ENCODE measurements at places on chromosomes 1 and 21.

- DNase-seq, result no peak
Measured at GRCh38 chr1:222373216-222373615, 174.7 kb downstream of the HHIPL2 start.

GRCh38 chr1:37475380-37476086 is 1.2 kb downstream of the ZC3H12A start:
- DNase-seq, result peak; percentile 29

DNA sequence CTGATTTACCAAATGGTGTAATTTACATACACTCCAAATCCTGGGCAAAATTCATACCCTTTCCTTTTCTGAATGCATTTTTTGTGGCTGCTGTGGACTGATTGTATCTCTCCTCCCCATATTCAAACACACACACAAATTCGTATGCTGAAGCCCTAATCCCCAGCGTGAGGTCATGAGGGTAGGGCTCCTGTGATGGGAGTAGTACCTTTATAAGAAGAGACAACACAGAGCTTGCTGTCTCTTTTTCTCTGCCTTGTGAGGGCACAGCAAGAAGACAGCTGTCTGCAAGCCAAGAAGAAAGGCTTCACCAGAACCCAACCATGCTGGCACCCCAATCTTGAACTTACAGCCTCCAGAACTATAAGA is 24.4 kb downstream of the DUSP10 start:
- DNase-seq, result no peak

DNA sequence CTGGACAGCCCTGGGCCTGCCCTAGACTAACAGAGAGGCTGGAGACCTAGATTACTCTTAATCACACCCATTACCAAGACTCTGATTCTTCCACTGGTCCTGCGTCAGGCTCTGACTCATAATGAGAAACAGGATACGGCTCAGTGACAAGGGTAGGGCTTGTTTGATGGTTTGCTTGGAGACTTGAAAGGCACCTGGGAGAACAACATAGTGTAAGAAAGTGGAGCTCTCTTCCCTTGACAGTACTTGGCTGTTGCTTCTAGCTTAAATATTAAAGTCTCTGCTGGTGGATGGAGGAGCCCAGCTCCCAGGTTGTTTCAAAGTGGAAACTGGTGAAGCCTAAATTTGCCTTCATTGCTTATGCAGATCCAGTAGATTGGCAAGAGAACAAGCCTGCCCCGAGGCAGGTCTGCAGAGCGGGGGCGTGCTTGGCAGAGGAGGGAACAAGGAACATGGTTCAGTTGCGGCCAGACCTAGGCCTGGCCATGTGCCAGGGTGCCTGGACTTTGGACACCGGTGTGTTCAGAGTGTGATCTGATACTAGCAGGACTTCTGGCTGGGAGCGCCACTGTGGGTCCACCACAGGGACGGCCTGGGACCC is 480.6 kb downstream of the CAMTA1 start:
- peak; percentile 85 for DNase-seq

DNA sequence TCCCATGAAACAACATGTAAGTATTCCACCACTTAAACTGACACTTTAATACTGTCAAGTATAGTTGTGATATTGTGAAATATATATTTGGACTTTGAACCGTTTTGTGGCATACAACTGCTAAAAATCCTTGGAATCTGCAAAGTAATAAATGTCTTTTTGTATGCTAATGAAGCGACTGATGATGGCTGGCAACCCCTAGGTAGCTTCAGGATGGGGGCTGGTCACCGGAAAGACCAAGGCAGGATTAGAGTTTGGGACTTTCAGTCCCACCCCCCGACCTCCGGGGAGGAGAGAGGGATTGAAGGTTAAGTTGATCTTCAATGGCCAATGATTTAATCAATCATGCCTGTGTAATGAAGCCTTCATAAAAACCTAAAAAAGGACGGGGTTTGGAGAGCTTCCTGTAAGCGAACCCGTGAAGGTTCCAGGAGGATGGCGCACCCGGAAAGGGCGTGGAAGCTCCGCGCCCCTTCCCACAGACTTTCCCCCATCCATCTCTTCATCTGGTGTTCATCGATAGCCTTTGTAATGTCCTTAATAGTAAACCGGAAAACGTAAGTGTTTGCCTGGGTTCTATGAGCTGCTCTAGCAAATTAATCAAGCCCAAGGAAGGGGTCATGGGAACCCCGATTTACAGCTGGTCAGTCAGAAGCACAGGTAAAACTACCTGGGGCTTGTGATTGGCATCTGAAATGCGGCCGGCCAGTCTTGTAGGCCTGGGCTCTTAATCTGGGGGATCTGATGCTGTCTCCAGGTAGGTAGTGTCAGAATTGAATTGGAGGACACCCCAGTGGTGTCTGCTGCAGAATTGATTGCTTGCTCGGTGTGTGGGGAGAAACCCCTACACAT is 1.8 kb upstream of the ZNF281 start:
- no peak for DNase-seq

DNA sequence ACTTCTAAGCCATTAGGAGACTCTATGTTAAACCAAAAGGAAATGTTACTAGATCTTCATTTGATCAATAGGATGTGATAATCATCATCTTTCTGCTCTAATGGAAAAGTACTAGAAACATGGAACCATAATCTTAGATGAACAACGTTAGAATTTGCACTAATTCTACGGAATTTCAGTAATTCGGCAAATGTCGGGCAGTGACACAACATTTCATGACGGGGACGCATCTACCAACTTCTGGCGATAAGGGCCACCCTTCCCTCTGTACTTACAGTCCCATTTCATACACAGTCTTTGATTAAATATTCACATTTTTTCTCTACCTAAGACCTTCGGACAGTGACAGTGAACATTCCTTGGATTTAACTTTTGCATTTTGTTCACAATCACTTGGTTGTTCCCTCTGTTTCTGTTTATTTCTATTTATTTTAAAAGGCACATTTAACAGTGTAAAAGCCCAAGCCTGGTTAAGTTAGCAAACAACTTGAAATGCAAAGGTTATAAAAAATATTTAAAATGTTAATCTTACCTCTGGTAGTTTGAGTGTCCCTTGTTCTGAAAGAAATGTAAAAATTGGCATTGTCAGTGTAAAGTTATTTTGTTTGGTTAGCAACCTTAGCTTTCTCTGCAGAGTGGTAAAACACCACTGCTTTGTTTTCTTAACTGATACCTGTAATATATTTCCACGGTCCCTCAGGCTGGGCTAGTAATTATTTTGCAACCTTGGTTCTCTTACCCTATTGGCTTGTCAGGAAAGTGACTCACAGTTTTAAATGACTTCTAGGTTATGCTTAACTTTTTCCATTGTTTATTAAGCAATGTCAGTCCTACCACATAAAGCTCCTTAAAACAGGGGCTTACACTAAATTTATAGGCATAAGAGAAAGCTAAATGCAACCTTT is 276.9 kb downstream of the VAV3 start:
- DNase-seq, result no peak

GRCh38 chr1:67896826-67897225 is 63.6 kb upstream of the GNG12 start:
- DNase-seq, result no peak

DNA sequence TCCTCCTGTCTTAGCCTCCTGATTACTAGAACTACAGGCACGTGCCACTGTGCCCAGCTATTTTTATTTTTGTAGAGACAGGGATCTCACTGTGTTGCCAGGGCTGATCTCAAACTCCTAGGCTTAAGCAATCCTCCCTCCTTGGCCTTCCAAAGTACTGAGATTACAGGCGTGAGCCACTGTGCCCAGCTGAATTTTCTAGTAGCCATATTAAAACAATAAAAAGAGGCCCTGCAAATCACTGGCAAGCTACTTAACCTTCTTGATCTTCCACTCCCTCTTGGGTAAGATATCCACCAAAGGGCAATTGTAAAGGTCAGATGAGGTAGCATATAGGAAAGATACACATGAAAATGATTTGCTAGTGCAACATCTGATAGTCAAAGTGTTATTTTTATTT is 65.6 kb upstream of the SRSF10 start:
- DNase-seq, result peak; percentile 20

- no peak for DNase-seq
Measured at GRCh38 chr1:202622388-202622787, 87.9 kb downstream of the SYT2 start.

GRCh38 chr1:240768979-240769378 is 157.0 kb upstream of the GREM2 start:
- no peak for DNase-seq

- DNase-seq, result no peak
Measured at GRCh38 chr1:193435781-193436180, 249.4 kb upstream of the B3GALT2 start.

DNA sequence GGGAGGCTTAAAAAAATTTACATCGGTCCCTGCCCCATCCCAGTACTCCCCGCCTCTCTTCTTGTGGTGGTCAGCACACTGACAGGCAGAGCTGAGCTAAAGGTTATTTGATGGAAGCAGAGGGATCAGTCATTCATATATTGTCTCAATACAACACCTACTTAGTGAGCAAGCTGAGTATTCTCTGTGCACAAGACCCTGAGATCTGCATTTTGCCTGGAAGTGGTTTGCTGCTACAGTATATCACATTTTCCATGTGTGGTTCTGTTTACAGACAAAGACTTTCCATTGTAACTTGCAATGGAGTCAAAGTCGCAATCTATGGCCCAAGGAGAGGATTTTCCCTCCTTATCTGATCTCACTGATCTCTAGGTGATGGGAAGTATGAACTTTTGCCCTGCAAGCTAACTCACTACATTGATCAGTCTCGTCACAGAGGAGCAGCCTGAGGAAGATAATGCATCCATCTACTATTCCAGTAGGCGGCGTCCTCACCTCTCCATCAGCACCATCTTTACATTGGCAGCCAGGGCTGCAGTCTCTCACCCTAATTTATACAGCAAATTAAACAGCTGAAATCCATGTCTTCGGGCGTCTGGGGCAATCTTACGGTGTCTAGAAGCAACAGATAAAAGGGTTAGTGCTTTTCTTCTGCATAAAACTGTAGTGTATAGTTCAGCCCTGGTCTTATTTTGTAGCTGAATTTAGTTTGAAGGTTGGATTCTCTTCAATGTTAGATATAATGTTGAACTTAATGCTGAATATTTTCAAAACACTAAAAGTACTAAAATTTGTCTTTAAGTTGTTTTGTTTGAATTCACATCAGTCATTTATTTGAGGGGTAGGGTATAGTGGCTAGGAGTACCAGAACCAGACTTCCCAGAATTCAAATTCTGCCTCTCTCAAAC is 3.2 kb upstream of the TRAF5 start:
- DNase-seq, result peak; percentile 74

DNA sequence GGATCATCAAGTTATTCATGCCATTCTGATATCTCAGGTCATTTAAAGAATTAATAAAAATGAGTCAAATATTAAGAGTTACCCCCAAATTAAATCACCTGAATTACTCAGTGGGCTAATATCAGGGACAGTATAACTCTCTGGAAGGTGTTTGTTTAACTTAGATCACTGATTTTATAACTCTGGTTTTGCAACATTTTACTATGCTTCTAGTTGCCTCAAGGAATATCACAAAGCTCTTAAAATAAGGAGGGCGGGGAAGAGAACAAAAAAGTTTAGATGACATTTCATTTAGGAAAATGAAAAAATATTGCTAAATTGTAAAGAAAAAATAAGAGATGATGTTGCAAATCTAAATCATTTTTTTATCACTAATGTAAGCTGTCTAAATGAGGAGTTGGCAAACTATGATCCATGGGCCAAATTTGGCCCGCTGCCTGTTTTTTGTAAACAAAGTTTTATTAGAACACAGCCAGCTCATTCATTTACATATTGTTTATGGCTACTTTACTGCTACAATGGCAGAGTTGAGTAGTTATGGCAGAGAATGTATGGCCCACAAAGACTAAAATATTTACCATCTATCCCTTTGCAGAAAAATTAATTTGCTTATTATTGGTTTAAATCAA is 31.9 kb upstream of the SLC19A2 start:
- DNase-seq, result no peak

DNA sequence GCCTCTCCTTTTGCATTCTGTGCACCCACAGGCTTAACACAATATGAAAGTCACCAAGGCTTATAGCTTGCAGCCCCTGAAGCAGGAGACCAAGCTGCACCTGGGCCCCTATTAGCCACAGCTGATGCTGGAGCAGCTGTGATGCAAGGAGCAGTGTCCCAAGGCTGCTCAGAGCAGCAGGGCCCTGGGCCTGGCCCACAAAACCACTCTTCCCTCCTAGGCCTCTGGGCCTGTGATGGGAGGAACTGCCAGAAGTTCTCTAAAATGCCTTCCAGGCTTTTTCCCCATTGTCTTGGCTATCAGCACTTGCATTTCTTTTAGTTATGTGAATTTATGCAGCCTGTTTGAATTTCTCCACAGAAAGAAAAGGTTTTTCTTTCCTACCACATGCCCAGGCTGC is 89.5 kb upstream of the KCTD3 start:
- no peak for DNase-seq

GRCh38 chr1:75470448-75470847 is 140.5 kb downstream of the SLC44A5 start:
- no peak for DNase-seq

- DNase-seq, result peak; percentile 36
Measured at GRCh38 chr1:231020139-231020601, 19.9 kb downstream of the FAM89A start.

DNA sequence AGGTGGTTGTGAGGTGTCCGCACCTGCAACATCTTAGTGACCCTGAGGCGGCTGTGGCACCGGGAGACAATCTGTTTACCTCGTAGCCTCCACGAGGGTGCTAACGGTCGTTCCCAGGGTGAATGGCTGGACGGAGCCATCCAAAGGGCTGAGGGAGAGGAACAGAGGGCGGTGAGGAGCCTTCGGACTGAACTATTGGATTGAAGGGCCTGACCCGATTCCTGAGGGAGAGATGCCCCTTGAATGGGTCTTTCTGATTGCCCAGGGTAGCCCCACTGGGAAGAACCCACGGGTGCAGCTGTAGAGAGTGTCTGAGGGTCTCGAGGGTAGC is 2.3 kb downstream of the NR5A2 start:
- DNase-seq, result no peak

- no peak for DNase-seq
Measured at GRCh38 chr1:205726619-205727125, 23.3 kb downstream of the NUCKS1 start.

DNA sequence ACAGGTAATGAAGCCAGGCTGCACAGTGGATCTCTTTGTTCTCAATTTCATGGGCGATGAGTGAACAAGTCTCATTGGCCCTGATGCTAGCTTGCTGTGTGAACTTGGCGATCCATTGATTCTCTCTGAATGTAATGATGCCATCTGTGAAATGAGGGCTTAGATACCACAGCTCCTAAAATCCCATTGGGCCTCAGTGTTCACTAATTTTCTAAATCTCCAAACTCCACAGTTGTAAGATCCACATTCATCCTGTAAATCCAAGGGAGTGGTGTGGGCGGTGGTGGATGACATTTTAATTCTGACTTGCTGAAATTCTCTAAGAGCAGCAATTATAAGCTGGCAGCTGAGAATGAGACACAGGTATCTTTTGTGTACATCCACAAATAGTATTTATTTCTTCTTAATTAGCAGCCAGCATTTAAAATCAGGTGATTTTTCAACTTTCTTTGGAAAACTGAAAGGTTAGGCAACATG is 9.6 kb upstream of the ACTL8 start:
- no peak for DNase-seq
